ENCODE measurements at places on chromosomes 12 and 14.

DNA sequence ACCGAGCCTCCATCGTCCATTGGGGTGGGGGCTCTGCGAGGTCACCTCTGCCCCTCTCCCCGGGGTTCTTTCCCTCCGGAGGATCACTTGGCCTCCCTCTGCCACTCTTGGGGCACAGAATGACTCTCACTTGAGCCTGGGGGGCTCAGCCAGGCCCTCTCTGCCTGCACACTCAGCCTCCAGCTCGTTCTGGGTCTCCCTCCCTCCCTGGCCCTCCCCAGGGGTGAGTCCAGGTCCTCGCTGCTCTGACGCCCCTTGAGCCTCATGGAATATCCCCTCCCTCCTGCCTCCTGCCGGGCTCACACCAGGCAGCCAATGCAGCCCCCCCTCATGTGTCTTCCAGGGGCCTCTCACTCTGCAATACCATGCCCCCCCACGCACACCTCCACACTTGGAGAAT lies 17.7 kb upstream of the SFSWAP start:
- DNase-seq = no peak

DNA sequence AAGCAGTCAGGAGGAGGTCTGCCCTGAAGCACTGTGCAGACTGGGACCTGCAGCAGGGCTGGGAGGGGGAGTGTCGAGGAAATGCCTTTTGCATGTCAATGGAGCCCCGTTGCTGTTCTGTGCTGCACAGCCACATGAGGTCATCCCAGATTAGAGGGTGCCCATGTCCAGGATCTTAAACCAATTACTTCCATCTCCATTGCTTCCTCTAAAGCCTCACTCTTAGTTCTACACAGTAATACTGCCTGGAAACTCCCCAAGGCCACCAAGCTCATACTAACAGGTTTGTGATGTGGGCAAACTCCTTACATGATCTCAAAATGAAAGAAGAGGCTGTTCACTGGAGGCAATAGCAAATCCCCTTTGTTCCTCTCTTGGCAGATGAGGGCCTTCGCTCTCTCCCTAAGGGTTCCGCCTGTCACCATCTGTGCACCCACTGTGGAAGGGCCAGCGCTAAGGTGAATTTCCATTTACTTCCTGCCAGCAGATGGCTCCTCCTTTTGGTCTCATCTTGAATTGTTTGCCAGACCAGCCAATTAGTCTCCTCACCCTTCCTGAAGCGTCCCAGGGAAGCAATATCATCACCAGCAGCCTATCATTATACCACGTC lies 35.4 kb upstream of the LTA4H start:
- no peak for DNase-seq

DNA sequence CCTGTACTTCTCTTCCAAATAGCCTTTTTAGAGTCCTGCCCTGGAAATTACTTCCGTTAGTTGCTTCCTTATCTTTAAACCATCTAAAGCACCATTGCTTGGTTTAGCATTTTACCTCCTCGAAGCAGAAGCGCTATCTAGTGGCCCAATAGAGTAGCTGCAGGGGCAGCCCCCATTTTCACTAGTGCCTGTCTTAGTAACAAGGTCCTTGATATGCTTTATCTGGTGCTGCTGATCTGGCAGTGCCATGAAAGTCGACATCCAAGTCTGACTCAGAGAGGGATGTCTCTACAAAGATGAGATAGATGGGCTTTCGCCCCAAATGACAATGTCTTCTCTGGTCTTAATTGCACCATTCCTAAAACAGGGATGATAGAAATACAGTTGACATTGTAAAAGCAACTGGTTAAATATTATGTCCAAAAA lies 25.0 kb upstream of the CIT start:
- DNase-seq = peak; percentile 69

- DNase-seq = no peak
Measured at GRCh38 chr12:94435511-94435927, 24.1 kb downstream of the CEP83 start.

DNA sequence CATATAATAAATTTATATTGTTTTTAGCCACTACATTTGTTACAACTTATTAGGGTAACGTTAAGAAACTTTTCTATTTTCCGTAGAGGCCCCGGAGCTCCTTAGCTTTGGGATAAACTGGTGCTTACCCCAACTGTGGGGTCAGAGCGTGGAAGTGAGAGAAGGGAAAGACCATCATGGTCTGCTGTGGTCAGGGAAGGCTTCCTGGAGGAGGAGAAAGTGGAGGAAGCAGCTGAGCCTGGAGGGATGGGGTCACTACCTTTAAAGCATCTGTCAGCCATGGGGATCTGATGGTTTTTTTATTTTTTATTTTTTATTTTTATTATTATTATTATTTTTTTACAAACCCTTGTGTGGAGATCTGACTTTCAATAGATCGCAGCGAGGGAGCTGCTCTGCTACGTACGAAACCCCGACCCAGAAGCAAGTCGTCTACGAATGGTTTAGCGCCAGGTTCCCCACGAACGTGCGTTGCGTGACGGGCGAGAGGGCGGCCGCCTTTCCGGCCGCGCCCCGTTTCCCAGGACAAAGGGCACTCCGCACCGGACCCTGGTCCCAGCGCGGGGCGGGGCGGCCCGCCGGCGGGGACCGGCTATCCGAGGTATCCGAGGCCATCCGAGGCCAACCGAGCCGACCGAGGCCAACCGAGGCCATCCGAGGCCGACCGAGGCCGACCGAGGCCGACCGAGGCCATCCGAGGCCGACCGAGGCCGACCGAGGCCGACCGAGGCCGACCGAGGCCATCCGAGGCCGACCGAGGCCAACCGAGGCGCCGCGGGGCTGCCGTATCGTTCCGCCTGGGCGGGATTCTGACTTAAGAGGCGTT lies 1101.2 kb upstream of the TMEM132C start:
- DNase-seq = peak; percentile 90

DNA sequence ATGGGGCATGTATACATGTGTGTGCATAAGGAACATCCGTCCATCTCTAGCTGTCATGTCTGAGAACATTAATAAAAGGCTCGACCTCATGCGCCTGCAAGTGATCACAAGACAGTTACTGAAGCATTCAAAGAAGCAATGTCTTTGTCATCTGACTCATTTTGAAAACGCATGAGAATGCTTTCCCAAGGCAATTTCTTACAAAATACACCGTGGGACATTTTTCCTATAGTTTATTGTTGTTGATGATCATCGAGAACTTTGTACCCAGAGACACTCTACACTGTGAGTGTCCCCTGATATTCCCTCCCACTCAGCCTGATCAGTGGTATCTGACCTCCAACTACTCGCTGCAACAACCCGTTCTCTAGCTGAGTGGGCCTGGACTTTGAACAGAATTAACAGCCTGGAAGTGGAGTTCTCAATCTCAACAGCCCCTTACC lies 68.1 kb downstream of the ETV6 start:
- no peak for DNase-seq

DNA sequence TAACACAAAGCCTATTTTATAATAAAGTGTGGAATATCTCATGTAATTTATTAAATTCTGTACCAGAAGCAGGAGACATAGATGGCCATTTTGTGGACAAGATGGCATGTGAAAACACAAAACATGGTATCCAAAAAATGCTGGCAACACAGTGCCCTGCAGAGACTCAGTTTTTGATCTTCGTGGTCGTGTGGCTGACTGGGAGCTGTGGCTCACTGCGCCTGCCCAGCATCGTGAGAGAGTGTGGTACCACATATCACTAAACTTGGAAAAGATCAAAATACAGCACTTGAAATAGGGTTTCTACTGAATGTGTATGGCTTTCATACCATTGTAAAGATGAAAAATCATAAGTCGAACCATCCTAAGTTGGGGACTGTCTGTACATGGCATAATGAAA lies 43.0 kb upstream of the MANSC4 start:
- no peak for DNase-seq

DNA sequence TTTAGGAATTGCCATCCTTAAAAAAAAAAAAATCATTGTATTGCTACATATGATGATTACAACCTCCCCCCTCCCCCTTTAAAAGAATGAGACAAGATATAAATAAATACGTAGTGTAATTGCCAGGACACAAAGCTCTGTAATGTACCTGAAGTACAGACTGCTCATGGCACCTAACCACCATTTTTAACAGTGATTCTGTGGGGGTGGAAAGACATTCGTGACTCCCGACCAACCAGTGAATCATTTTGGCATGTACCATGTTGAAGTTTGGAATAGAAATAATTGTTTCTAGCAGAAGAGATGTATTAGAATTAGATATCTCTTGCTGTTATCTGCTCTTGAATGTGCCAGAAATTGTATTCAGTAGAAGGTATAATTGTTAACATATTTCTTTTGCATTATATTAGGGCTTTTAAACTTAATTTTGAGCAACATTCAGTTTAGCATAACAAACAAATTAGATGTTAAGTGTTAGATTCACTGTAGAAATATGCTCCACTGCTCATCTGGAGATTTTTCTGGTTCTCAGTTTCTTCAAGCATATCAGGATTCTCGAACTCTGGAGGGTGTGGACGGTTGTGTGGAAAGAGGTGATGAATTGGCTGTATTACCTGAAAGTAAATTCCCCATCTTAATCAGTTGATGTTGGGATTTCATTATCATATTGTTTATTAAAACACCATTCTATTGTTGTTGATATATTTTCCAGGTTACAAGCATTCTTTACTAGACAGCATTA lies 31.1 kb downstream of the FRS2 start:
- DNase-seq = no peak

DNA sequence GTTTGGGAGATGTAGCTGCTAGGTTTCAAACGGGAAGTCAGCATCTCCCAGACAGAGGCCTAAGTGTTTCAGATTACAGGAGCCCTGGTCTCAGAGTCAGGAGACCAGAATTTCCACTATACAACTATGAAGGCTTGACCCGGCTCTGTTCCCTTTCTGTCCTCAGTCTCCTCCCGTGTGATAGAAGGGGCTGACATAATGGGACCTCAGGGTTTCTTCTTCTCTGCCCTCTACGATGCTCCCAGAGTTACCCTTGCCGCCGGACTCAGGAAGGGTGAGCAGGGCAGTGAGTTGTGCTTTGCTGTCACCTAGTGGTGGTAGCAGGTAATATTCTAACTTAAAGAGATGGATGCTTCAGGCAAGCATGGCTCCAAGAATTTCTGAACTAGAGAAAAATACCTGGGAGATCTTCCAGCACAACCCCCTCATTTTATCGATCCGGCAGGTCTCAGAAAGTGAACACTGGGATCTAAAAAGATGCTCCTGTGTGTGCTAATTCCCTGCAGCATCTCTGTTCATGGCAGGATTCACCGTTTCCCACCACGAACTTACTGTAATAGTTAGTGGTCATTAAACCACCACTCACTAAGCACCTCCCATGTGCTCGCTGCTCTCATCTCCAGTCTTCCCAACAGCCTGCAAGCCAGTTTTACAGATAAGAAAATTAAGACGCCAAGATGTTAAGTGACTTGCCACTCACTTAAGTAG lies 84.4 kb downstream of the VWF start:
- DNase-seq = no peak

DNA sequence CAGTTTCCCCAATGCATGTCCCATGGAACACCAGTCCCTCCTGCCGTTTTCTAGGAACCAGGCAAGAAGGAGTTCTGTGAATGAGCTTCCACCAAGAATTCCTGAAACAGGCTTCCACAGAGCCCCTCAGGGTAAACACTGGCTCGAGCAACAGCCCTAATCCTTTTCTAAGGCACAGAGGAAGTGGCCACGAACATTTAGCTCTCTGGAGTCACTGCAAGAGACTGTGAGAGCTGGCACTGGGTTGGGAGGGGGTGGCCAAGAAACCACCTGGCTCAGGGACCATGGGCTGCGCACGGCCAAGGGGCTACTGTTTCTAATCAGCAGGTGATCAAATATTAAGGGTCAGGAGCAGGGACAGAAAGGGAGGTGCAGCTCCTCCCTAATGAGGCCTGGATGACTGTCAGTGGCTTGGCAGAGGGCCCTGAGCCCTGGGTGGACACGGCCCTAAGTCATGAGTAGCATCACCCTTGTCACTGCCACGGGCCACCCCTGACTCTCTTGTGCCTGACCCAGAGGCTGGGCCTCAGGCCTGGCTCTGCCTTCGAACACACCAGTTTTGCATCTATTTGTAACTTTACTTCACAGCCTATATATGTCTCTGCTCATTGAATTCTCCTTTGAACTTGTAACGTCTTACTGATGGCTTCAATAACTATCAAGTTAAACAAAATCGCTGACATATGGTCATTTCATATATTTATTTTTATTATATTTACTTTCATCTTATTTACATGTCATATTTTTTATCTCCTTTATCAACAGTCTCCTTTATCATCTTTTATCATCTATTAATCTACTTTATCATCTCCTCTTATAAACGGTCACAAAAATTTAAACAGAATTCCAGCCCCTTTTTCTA lies 154.0 kb downstream of the DICER1 start:
- no peak for DNase-seq

- DNase-seq = no peak
Measured at GRCh38 chr12:29486972-29487371, 10.5 kb downstream of the OVCH1 start.

DNA sequence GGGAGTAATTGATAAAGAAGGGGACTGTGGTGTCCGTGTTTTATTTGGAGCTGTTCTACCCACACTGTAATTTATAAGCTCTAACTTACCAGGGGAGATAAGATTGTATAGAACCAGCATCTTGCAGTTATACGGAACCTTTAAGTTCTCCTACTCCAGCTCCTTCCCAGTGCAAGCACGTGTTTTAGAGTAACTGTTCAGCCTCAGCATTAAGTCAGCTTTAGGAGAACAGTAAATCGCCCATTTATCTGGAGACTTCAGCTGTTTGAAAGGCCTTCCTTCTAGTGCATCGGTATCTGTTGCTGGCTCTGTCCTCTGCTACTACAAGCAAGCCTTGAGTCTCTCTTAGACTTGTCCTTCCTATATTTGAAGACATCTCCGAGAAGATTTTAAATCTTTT lies 95.6 kb downstream of the ETV6 start:
- DNase-seq = no peak

GRCh38 chr14:44720707-44721106 lies 213.6 kb upstream of the FSCB start:
- no peak for DNase-seq

GRCh38 chr12:93016752-93017350 lies 87.8 kb upstream of the EEA1 start:
- DNase-seq = no peak

- DNase-seq = no peak
Measured at GRCh38 chr14:33949411-33949893, 1.4 kb downstream of the EGLN3 start.

DNA sequence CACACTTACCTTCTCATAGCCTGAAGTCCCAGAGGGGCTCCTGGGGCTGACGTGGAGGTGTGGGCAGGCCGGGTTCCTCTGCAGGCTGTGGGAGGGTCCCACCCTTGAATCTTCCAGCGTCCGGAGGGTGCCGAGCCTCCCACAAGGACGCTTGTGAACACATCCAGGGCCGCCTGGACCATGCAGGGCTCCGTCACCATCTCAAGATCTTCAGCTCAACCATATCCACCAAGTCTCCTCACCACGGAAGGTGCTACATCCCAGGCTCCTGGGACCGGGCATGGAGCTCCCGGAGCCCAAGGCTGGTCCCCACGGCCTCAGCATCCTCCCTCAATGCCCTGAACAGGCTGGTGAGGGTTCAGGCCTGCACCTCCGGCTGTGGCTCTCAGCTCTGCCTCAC lies 10.7 kb upstream of the FBRSL1 start:
- no peak for DNase-seq

DNA sequence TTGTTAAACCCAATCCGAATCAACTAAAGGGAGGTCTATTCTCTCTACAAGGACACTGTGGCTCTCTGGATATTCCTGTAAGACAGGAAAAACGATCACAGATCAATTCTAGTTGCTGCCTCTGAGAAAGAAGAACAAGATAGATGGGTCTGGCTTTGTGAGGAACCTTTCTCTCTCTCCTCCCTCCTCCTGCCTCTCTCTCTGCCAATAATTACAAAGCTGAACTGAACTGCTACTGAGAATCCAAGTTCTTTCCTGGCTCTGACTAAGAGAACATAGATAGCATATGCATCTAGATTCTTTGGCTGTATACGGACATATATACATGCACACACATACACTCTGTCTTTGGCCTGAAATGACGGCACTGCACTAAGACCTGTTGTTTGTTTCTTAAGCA lies 27.6 kb downstream of the ETV6 start:
- DNase-seq = no peak
